ENCODE measurements at places on chromosomes 1 and 21.
A peak's percentile ranks its signal among the peaks of the same experiment; 100 is the strongest.

DNA sequence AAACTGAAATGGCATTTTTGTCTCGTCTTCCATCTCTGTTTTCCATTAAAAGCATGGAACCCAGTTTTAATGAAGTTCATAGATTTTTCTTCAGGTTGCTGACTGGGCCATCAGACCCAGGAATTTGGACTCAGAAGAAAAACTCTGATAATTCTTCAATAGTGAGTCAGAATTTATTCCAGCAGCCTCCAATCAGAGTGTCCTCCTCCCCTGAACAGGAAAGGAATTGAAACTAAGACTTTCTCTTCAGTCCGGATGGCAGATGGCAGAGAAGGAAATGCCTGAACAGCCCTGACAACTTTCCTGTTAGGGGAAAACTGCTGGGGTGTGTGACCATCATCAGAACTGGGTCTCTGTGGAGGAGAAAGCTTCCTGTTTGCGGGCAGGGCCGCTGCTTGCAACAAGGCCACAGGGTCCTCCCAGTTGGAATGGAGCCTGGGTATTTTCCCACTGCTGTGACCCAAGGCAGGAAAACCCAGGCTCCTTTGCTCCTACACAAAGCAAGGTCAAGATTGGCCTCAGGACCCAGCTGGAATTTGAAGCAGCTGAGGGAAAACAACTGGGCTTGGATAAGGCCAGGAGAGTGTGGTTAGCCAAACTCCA is 20.7 kb downstream of the CD34 start:
- peak; percentile 85 for DNase-seq

GRCh38 chr21:41825881-41826280 is 53.3 kb downstream of the PRDM15 start:
- no peak for DNase-seq

DNA sequence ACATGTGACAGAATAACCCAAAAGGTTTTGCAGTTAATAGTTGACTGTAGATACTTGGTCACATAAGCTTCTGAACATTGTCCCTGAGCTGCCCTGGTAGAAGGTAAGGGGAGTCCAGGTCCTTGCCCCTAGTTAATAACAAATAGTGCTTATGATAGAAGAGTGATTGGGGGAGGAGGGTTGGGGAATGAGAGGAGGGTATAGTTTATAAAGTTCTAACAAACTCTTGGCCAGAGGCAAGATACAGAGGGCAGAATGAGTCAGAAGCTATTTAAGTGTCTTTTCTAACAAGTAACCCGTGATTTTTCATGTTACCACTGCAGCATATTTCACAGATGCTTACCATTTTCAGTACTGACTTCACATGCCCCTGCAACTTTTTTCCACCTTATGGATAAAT is 26.7 kb upstream of the MYOCOS start:
- no peak for DNase-seq

- no peak for DNase-seq
These were observed 110.2 kb upstream of the L1TD1 start for GRCh38 chr1:62084310-62084890.

DNA sequence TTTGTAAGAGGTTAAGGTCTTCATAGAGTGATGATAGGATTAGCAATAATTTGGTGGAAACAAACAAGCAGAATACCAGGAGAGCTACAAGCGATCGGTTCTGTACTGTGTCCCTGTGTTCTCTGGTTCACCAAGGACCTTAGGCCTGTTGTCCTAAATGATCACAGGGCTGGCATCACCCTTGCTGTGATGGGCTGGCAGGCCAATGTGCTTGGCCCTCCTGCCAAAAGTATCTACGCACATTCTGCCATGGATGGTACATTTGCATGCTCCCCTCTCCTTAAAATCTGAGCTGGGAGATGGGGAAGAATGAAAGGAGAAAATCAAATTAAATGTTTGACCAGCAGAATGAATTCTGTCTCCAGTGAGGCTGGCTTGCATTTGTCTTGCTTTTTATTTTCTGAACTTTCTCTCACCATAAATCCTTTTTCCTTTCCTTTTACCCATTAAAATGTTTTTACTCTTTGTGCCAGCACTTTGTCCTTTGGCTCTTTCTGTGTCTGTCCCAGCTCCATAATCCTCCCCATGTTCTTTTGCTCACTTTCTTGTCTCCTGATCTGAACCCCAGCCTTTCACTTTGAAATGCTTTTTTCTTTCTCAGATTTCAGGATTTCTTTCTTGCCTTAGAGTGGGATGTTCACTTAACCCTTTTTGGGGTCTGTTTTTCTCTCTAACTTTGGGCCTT is 51.7 kb downstream of the PBX1 start:
- no peak for DNase-seq

GRCh38 chr1:76158126-76158525 is 83.6 kb downstream of the ST6GALNAC3 start:
- DNase-seq = no peak

DNA sequence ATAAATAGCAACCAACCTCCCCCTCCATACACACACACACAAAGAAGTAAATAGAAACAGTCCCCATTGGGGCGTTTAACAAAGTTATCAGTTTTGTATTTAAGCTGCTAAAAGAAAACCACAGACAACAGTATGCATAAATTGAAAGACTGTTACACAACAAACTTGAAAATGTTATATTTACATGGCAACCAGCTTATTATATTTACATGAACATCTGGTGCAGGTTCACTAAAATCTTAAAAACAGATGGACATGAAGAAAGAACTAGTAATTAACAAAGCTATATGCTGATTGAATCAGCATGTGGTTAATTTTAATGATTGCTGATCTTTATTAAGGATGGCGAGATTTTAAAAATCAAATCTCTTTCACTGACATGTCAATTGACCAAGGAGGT is 384.7 kb downstream of the LRRIQ3 start:
- no peak for DNase-seq

DNA sequence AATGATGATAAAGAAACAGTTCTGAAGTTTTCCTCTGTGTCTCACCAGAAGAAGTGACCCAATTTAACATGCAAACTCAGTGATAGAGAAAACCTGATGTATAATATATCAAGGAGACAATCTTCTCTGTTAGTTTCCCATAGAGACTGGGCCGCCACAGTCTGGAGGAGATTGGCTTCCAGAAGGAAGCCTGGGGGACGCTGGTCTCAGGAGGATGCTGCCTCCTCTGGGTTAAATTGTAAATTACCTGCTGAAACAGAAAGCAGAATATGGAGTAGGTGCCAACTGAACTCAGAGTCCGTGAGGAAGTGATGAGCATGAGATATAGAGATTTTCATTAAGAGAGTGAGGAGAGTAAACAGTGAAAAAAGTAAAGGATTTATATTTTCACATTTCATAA is 15.8 kb downstream of the OR14I1 start:
- no peak for DNase-seq

DNA sequence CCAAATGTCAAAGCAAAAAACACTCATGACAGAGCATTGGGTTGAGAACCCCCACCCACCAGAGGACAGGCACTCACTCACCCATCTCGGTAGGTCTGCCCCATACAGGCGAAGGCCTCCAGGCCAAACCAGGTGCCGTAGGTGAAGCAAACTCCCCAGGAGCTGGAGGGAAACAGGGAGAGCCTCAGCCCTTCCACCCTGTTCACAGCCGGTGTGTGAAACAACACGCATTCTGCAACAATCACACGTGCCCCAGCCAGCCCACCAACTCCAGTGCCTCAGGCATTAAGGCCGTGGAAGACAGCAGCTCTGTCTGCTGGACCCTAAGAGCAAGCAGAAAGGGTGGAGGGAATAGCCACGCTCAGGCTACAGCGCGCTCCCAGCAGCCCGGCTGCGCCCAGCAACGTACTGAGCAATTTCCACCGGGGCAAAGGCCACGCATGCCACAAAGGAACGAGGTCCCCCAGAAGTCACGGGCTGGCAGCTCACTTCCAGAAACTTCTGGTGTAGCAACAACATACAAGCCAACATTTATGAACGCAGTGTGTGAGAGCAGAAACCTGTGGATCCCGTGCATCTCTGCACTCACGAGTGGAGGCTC is 11.4 kb upstream of the SPATC1L start:
- peak; percentile 44 for DNase-seq

GRCh38 chr1:156276966-156277381 is 5.7 kb downstream of the SMG5 start:
- DNase-seq = no peak

- no peak for DNase-seq
These were observed 122.0 kb downstream of the LACTBL1 start for GRCh38 chr1:22850681-22851080.

DNA sequence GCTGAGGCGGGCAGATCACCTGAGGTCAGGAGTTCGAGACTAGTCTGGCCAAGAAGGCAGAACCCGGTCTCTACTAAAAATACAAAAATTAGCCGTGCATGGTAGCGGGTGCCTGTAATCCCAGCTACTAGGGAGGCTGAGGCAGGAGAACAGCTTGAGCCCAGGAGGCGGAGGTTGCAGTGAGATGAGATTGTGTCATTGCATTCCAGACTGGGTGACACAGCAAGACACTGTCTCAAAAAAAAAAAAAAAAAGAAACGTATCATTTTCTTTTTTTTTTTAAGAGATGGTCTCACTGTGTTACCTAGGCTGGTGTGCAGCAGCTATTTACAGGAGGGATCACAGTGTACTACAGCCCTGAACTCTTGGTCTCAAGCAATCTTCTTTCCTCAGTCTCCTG is 47.3 kb downstream of the ITGB3BP start:
- no peak for DNase-seq

DNA sequence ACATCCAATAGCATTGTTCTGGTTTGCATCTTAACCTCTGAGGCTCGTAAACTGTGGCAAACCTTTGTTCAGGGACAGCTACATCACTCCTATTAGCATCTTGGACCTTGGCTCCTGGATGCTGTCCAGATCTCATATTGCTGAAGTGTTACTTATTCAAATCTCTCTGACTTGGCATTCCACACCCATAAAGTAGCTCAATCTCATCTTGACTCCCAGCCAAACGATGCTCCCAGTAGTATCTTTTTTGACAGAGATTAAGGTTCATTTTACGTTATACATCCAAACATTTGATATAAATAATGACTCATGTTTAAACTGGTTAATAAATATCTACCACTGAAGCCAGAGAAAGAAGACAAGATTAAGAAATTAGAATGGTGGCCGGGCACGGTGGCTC is 4.4 kb upstream of the FLVCR1 start:
- DNase-seq = no peak

DNA sequence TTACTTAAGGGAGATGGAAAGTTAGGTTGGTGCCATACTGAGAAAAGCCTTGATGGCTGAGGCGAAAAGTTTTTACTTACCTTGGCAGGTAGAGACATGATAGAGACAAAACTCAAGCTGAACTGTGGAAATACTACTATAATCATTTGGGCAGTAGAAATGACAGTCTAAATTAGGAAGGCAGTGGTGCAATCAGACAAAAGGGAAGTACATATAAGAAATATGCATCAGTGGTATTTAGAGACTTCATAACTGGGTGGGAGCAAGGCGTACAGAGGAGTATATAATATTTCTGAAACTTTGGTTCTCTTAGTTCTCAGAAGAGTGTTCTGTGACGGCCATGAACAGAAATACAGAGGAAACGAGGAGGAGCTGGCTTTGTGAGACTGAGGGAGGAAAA is 2.4 kb upstream of the CEP350 start:
- no peak for DNase-seq

DNA sequence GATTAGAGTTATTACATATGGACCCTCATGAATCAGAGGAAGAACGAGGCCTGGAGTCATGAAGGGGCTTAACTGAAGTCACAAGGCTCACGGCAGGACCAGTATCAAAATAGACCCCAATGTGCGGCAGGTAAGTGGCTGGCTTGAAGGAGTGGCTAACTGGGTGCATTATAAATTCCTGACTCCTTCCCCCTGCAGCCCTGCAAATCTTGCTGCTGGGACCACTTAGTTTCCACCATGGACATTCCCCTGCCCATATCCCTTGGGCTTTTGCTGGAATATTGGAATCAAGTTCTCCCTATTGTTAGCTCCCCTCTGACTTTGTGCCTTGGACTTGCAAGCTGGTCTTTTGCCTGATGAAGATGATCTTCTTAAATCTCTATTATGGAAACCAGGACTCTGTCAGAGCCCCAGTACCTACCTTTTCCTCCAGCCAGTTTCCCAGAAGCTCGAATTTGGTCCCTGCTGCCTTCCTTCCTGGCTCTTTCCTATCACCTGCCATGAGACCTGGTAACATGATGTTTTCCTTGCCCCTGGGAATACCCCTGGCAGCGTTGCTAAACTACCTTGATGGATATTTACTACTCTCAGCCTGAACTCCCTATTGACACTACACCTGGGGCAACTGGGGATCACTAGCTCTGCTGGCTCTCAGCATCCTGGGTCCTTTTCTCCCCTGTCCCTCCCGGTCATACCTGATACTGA is 156.0 kb upstream of the JUN start:
- DNase-seq = no peak

- peak; percentile 11 for DNase-seq
These were observed 38.8 kb downstream of the WDR4 start for GRCh38 chr21:42840411-42841155.

DNA sequence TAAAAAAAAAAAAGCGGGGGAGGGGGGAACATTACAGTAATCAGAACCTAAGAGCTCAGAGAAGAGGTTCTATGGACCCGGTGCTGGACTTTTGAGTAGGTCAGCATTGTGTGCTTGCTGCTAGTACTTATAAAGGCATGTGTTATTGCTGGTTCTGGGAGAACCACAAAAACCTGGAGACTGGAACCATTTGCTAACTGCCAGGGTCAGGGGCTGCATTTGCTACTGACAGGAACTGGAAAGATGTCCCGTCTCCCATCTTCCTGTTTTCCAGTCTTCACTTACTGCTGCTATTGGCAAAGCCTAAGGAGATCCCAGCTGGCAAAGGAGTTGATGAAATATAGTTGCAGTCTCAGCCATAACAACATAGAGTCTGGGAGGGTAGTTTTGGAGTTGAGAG is 4.3 kb downstream of the RNF2 start:
- DNase-seq = no peak

- DNase-seq = no peak
These were observed 20.2 kb upstream of the RABGGTB start for GRCh38 chr1:75765697-75766355.

DNA sequence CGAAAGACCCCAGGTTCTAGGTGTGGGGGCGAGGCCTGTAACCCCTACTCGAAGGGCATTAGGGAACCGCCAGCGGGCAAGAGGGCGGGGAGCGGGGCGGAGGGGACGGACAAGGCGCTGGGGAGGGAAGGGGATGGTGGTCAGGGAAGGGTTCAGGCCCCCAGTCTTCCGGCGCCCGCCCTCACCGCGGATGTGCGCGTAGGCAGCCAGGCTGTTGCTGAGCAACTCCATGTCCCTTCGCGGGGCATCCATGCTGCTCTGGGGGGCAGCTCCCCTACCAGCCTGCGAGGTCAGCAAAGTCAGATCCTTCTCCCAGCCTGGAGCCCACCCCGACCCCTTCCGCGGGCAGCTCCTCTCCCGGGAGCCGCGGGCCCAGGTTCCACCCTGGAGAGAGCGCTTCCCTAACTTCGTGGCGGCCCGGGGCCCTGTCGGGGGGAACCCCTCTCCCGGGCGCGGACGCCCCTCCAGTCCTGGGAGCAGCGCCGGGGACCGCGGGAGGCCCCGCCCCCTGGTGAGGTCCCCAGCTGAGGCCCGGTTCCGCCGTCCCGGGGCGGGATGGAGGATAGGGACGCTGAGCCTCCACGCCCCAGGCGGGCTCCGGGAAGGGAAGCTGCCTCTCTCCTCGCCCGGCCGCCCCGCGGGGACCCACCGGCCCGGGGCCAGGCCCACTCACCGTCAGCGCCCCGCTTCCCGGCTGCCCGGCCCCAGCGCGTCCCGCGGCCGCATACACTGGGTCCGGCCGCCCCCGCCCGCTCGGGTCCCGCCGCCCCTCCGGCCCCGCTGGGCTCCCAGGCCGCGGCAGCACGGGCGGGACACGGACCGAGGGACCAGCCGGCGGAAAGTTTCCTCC is 434 bp downstream of the EVA1B start:
- DNase-seq = no peak

GRCh38 chr1:24319312-24319863 is at the start of gene GRHL3:
GRHL3 (plus strand) TSS chr1:24319357; CDS start chr1:24319552, 195 bp downstream.
- no peak for DNase-seq

Measured in suprapubic skin (tissue), 4 donors.